AG04449 (cell line): ENCODE measurements at places on chromosomes 13 and 19.

- no peak for DNase-seq
These were observed 209.6 kb downstream of the KLF12 start for GRCh38 chr13:73924607-73925006.

- no peak for DNase-seq
These were observed 52.6 kb downstream of the CDADC1 start for GRCh38 chr13:49300276-49300675.

DNA sequence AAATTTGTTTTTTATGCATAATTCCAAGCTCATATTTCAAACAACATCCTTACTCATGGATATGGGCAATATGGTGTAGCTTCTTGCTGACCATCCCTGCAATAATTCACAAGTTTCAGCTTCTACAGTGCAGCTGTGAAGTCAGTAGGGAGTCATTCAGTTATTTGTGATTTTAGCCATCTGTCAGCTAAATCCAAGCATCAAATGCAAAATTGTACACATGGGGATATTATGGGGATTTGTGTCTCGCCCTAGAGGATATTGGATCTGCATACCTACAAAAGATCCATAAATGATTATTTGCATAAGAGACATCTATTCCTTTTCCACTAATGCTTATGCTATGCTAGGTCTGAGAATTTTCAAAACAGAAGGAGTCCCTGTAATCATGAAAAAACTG is 217.9 kb upstream of the SLITRK5 start:
- DNase-seq, result no peak

DNA sequence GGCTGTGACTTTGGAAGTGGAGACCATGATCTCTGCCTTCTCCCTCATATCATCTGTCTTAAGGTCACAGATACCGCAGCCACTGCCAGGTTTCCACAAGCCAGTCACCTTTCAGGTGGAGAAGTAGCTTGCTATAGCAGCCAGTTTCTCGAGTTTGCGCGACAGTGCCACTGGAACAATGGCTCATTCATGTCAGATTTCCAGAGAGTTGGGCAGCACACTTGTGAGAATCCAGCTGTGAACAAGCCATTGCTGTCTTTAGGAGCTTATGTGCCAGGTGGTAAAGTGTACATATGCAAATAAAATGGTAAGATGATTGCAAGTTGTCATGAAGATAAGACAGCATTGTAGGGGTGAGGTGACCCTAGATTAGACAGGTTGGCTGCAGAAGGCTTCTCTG is 22.3 kb downstream of the GARRE1 start:
- no peak for DNase-seq

GRCh38 chr13:50512474-50513299 is 330.8 kb downstream of the DLEU7 start:
- DNase-seq, result no peak

DNA sequence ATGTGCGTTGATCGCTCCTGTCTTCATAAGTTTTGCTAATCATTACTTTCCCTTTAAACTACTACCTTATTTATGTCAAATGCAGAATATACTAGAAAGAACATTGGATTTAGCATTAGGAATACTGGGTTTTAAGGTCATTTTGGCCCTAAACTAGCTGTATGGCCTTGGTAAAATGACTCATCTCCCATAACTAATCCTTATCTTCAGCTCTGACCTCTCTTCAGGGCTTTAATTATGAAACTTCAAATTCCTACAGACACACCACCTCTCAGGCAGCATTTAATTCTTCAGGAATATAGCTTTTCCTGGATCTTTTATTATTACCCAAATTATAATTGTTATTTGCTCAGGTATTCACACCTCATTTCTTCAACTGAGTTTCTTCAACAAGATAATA is 121.2 kb downstream of the STARD13 start:
- DNase-seq, result no peak

DNA sequence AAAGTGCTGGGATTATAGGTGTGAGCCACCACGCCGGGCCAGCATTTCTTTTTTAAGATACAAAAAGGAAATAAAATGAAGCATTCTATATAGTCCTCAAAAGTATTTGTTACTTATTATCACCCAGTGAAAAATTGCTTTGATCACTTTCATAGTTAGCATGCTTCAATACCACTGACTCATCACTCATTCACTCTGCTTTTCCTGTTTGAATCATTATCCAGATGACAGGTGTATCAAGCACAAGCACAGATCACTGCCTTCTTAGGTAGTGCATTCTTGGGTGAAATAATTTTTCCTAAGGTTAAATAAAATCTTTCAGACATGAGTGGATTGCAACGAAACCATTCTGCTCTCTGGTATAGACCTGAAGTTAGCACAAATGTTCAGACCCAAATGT is 35.8 kb upstream of the SPART start:
- DNase-seq, result no peak

DNA sequence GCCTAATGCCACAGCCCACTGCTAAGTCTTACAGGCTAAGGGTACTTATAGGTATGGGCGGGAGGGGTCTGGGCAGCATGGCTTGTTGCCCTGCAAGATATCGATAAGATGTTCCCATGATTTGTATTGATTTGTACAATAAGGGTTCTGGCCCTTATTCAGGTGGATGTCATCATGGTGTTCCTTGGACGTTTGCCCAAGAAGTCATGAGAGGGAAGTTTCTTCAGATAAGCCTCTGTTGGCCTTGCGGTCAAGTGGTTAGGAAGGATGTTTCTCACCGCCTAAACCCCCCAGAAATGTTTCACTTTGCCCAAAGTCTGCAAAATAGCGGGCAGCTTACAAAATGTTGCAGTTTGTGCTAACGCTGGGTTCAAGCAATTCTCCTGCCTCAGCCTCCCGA is 7.3 kb downstream of the PARP4 start:
- no peak for DNase-seq

DNA sequence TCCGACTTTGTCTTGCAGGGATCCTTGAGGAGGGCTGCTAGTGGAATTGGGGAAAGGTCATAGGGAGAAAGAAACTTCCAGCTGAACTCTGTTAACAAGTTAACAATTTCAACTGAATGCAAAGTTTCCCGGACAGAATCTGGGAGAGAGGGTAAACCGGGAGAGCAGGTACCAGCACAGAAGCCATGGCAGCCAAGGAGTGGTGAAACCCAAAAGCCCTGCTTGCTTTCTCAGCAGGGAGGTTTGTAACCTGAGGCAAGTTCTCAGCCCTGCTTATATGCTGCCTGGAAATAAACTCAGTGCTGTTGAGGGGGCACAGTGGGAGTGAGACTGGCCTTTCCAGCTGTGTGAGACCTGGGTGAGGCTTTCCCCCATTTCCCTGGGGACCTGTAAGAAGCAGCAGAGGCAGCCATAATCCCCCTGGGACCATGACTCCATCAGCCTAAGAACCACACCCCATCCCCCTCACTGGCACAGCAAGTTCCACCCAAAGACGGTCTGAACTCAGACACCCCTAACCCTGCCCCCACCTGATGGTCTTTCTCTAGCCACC is 84.0 kb downstream of the SUCLA2 start:
- DNase-seq, result no peak

GRCh38 chr19:11168568-11168967 is 13.0 kb upstream of the SPC24 start:
- peak; percentile 82 for DNase-seq

- no peak for DNase-seq
These were observed 37.4 kb downstream of the ERICH4 start for GRCh38 chr19:41480336-41480735.

GRCh38 chr13:95516021-95516420 is 36.5 kb upstream of the CLDN10 start:
- no peak for DNase-seq

DNA sequence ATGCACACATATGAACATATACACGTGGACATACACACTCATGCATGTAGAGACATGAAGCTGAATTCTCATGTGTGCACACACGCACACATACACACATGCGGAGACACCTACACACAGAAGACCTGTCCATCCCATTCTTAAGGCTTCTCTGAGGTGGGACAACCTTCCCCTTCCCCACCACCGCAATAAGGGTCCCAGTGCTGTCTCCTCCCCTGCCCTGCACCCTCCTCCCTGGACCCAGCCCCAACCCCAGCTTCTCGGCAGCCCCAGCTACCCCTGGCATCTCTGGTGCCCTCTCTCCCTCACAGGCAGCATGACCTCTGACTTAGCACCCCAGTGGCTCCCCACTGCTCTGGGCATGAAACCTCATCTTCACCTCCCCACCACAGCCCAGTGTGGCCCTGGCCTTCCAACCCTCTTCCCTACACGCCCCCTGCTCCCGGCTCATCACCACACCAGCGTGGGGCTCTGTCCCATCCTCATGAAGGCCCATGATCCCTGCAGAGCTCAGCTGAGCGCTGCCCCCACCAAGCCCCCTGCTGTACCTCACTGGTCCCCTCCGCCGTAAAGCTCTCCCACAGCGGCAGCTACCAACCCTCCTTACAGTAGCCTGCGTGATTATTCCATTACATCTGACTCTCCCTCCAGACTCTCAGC is 204.1 kb upstream of the ZNF536 start:
- no peak for DNase-seq

DNA sequence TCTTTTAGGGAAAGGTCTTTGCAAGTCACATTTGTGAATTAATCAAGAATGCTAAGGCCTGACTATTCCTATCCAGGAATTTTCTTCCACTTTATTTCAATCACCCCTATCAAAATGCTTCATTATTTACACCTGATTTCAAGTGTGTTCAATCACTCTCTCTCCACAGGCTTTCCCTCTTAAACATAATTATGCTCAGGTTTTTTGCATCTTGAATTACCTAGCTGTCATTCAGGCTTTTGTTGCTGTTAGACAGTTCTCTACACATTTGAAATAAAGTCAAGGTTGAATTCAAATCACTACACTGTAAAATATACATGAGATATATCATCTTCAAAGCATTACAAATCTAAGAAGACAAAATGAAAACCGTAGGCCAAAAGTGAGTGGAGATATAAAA is 941.3 kb upstream of the SLITRK1 start:
- no peak for DNase-seq

GRCh38 chr19:45445139-45445538 is 21.4 kb upstream of the ERCC1 start:
- no peak for DNase-seq

GRCh38 chr19:40907968-40908735 is 26.1 kb upstream of the CYP2A7 start:
- no peak for DNase-seq

DNA sequence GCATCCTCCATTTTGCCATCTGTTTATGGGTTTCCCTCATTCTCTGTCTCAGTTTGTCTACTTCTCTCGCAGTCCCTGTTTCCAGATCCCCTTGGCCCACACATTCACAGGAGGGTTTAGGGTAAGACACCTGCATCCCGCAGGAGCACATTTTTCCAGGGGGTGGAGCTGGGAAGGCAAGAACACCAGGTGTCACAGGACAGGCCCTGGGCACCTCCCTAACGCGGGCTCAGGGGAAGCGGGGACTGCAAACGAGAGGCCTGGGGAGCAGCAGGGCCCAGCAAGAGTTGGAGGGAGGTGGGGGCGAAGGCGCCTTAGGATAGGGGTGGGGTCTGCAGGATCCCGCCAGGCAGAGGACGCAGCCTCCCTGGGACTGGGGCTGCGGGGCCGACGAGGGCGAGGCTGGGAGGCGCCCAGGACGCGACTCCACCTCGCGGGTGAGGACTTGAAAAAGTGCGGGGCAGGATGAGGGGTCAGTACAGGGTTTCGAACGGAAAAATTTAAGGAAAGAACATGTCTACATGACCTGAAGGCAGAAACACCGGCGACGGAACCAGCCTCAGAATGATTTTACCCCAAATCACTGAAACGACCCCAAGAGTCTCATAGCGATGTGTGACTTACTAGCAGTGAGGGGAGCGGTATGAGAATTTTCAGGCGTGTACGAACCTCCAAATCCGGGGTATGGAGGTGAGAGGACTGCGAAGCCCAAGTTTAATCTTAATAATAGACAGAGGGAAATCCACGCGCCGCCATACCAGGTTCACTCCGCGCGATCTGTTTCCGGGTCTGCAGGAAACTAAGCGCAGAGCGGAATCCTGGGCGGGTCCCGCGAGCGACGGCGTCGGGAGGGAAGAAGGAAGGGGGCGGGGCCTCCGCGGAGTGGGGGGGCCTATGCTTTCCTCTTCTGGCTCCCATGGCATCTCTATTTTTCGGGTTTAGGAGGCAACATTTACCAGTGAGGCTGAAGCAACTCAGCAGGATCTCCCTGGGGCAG is 7.1 kb upstream of the ERVV-2 start:
- DNase-seq, result no peak

- no peak for DNase-seq
These were observed 4.6 kb upstream of the SIGLEC10 start for GRCh38 chr19:51422053-51422448.

GRCh38 chr13:22468045-22468444 is 712.7 kb upstream of the SGCG start:
- no peak for DNase-seq

- DNase-seq, result no peak
These were observed 10.2 kb downstream of the PLPPR3 start for GRCh38 chr19:811506-812048.

GRCh38 chr19:10049626-10050025 is 36.3 kb downstream of the RDH8 start:
- DNase-seq, result no peak
